Stimulated activated CD4-positive, alpha-beta T cell treated with anti-CD3 and anti-CD28 coated beads, Interleukin-4, amount 100 ng/mL, for 24 hours (primary cell): ENCODE measurements at places on chromosomes 3 and 15.

- DNase-seq = no peak
These were observed 21.4 kb downstream of the CCDC13 start for GRCh38 chr3:42751609-42752008.

DNA sequence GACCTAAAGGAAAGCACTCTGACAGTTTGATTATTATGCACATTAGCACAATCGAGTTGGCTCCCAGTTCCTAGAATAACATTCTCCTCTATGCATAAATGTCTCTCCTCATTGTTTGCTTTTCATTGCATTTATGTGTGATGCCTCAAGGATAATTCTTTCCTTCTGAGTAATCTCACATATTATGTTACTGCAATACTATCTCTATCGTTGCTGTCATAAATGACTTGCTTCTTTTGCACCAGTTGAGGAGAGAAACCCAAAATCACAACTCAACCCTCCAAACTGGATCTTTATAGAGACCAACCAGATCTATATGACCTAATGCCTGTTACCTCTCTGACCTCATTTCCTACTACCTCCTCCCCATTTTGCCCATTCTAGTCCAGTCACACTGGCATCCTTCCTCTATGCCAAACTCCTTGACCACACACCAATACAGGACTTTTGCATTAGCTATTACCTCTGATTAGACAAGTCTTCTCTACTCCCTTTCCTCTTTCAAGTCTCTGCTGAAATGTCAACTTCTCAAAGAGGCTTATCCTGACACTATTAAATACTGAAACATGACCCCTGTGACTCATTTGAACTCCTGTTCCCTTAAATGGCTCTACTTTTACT is 1026.0 kb downstream of the TUSC7 start:
- DNase-seq = no peak

DNA sequence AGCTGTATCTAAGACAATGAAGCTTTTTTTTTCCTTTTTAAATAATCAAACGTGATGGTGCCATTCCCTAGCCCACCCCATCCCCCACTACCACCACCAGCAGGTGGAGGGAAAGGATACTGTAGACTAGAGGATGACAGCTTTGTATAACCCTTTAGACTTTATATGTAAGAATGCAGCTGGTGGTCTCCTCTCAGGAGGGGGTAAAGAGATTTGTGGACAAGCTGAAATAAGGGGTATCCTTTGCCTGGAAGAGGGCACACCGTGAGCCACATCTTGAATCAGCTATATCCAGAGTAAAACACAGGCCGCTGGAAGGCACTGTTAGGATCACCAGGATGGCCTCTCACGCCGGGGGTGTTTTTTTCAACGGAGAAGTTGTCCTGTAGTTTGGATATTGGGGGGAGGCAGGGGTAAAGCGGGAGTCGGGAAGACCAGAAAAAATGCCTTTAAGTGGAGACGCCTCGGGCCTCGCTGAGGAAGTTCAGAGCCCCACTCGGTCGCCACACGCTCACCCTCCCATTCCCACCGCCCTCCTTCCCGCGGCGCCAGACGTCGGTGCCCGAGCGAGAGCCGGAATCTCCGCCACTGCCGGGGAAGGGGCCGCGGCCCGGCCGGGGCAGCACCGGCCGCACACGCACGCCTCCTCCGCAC is 986 bp downstream of the KPNA4 start:
- DNase-seq = no peak

DNA sequence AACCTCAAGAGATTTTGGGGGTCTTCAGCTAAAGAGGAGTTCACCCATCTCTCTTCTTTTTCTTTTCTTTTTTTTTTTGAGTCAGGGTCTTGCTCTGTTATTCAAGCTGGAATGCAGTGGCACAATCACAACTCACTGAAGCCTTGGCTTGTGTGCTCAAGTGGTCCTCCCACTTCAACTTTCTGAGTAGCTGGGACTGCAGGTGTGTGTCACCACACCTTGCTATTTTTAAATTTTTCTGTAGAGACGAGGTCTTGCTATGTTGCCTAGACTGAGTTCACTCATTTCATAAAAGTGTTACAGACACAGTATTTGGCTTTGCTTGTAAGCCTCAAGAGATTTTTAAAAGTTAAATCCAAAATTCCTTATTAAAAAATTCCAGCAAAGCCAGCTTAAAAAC is 71.7 kb downstream of the OXSM start:
- no peak for DNase-seq

DNA sequence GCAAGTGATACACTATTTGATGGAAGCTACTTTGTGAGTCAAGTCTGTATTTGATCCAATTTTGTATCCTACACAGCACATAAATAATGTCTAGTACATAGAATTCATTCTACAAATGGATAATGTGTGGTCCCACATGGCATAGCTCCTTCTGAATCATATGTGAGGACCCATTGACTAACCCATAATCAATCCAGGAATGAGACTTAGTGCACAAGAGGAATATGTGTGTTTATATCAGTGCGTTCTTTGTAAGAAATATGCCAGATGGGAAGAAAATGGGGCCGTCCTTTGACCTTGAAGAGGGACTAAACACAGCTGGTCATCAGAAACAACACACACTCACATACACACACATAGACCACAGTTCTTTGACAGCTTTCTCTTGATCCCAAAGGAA is 282.7 kb upstream of the SEMA6D start:
- DNase-seq = no peak
